Colonic mucosa (tissue), 4 donors: ENCODE measurements at places on chromosomes 13 and 19. TPM values are rescaled to one million over a fixed set of nuclear protein-coding genes. Genes with fewer than 3 reads are reported as not detected.

NLRP4 gene
- not detected for total RNA-seq

GPR18 gene
- total RNA-seq = 0.35 TPM

- H3K27me3 ChIP-seq = no peaks in the 10 kb centered on the region
- no peak overlapping the region for H3K4me3 ChIP-seq
- H3K27ac ChIP-seq = no peak overlapping the region
- H3K36me3 ChIP-seq = no peaks in the 10 kb centered on the region
Measured at GRCh38 chr19:35223862-35224505, 4.6 kb downstream of the FAM187B start.

GRCh38 chr13:50599046-50599445, 244.4 kb downstream of the DLEU7 start:
- no peak for DNase-seq
- H3K4me3 ChIP-seq = no peak overlapping the region
- H3K4me1 ChIP-seq = no peaks in the 10 kb centered on the region
- no peaks in the 10 kb centered on the region for H3K36me3 ChIP-seq

- no peak overlapping the region for H3K27ac ChIP-seq
- no peak for DNase-seq
- no peaks in the 10 kb centered on the region for H3K36me3 ChIP-seq
- no peaks in the 10 kb centered on the region for H3K4me1 ChIP-seq
- H3K27me3 ChIP-seq = no peaks in the 10 kb centered on the region
- no peak overlapping the region for H3K4me3 ChIP-seq
Measured at GRCh38 chr13:98108341-98108740, 34.6 kb upstream of the FARP1 start.
